ENCODE measurements at places on chromosomes 11 and 22.

GRCh38 chr22:46090036-46090591 lies 60.2 kb upstream of the PPARA start:
- DNase-seq: peak; percentile 30

- DNase-seq: no peak
These were observed 532.1 kb downstream of the BUD13 start for GRCh38 chr11:116240710-116241109.

GRCh38 chr11:128919216-128919615 lies 23.5 kb downstream of the TP53AIP1 start:
- no peak for DNase-seq

DNA sequence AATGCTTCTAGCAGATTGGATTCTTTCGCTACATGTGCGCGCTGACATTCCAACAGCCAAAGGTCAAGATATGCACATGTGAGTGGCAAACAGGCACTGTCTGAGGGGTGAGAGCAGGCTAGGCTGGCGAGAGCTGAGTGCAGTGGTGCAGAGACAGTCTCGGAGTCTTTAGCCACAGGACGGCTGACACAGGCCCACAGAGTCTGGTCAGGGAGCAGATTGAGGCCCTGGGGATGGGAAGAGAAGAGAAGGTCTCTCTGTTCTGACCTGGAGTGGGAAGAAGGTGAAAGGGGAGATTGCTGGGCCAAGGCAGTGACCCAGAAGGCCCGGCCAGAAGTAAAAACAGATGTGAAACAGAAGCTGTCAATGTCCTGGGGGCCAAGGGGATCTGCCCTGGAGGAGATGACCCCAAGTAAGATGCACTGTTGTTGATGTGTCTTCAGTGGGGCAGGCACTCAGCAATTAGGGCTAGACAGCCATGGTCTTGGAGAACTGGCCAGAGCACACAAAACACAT lies 197.8 kb downstream of the ETS1 start:
- no peak for DNase-seq

DNA sequence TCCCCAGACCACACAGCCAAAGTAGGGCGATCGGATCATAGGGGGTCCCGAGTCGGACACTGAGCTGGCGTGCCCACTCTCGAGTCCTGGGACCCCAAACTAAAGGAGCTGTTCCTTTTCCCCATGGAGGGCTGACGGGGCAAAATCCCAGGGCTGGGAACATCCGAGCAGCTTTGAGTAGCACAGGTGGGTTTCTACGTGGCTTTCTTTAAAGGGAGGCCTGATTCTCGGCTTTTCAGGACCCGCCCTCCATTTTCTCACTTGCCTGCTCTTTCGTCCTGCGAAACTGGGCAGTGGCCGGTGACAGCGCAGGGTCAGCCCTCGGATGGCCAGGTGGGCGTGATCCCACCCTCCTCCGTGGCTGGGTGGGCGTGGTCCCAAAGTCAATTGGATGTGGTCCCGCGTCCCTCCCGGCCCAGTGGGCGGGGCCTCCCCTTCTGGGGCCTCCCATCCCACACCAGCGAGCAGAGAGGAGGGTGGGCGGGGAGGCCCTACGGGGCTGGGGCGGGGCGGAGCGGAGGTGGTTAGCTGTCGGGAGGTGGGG lies 17.5 kb upstream of the TXNRD2 start:
- peak; percentile 93 for DNase-seq

DNA sequence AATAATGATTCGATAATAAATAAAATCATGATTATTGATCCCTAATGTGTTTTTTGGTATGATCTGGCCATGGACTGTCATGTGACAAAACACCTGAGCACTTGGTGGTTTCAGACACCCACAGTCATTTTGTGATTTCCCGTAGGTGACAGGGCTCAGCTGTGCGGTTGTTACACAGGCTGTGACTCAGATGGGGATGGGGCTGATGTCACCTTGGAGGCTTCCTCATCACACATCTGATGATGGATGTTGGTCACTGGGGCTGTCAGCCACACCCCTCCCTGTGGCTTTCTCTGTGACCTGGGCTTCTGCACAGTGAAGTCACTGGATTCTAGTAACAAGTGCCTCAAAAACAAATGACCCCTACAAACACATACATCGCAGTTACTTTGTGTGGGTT lies 995.1 kb downstream of the BRD1 start:
- no peak for DNase-seq
